AG09319 (cell line): ENCODE measurements at places on chromosomes 2 and 18.

- no peak for DNase-seq
Measured at GRCh38 chr2:132415256-132415914, 1.2 kb upstream of the GPR39 start.

- DNase-seq = no peak
Measured at GRCh38 chr2:121866789-121867188, 111.3 kb downstream of the TSN start.

GRCh38 chr2:114661971-114662939 is 219.8 kb downstream of the DPP10 start:
- DNase-seq = no peak

DNA sequence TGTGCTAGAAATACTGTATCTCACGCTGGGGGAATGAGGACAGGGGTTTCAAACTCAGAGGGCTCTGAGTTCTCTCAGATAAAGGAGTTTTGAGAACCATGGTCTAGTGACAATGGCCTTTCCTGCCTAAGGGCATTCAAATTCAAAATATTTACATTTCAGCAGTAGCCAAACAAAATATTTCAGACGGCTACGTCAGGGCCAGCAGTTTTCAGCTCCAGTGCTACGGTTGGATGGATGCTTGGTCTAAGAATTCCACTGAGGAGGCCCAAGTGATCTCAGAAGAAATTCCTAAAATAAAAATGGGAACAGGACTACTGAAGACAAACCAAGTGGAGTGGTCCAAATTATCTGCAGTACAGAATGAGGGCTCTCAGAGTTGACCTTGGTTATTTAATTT is 41.1 kb upstream of the SCG2 start:
- DNase-seq = no peak

DNA sequence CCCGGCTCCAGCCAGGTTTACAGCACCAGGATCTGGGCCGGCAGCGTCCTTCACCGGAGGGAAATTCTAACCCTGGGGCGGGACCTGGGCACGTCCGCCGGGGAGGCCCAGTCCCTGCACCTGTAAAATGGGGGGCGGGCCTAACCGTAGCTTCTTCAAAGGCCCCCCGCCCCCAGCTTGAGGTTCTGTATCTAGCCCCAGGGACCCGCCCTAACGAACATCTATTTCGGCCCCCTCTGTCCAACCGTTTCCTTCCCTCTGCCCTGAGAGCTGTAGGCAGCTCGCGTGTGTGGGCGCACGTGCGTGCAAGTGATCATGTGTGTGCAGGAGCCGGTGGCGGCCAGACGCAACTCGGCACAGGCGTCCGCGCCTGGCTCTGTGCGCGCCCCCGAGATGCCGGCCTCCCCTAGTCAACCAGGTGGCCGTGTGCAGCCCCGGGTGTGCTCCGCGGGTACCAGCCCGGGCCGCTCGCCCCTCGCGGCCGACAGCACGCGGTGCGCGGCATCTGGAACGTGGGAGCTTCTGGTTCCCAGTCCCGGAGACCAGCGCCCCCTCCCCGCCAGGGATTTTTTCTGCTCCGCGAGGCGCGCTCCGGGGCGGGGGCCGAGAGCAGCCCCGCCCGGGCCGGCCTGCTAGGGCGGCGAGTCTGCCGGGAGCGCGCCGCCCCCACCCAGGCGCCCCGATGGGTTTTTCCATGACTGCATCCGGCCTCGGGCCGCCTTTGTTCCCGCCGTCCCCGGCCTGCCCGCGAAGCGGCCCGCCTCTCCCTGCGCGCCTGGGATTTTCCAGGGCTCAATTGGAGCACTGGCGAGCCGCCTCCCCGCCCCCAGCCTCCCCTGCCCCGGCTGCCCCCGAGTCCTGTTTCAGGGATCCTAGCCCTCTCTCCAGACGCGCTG is 21.2 kb downstream of the TEX44 start:
- DNase-seq = no peak

GRCh38 chr18:49731860-49732311 is 81.4 kb downstream of the ACAA2 start:
- no peak for DNase-seq

DNA sequence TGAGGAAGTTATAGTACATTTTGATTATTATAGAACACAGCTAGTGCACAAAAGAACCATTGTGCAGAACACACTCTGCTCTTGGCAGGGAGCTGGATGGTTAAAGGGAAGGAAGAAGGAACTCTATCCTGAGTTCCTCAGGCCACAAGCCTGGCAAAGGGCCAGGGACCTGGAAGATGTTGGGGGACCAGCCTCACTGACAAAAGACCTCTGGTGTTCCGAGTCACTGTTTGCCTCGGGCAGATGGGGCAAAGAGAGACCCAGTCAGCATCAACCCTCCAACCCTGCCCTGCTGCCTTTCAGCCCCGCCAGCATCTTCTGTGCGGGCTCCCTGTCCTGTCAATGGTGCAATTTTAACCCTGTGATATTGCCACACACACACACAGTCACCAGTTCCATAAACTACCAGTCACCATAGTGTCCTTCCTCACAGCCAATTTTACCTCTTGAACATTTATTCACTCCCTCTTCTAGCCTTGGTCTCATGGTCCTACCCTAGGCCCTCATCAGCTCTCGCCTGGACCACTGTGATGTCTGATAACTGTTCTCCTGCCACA is 21.9 kb downstream of the NEMP2 start:
- no peak for DNase-seq

DNA sequence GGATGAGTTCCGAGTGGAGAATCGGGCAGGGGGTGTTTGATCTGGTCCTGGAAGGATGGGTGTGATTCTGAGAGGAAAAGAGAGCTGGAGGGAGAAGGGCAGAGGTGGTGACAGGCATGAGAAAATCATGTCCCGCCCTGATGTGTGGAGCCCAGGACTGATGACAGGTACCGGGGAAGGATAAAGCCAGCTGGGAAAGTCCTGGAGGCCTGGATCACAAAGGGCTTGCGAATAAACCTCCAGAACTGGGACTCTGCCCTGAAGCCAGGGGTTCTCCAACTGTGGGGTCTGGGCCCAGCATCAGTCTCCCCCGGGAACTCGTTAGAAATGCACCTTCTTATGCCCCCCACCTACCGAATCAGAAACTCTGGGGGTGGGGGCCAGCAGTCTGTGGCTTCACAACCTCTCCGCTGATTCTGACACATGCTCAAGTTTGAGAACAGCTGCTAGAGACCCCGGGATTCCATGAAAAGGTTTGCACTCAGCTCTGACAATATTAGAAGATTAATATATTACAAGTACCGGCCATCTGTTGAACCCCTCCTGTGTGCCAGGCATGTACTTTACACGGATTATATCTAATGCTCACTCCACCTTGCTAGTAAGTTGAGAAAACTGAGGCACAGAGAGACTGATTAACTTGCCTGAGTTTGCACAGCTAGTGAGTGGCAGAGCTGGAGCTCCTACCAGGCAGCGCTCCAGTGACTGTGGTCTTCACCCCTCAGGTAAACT is 8.0 kb downstream of the TNFRSF11A start:
- DNase-seq = no peak

DNA sequence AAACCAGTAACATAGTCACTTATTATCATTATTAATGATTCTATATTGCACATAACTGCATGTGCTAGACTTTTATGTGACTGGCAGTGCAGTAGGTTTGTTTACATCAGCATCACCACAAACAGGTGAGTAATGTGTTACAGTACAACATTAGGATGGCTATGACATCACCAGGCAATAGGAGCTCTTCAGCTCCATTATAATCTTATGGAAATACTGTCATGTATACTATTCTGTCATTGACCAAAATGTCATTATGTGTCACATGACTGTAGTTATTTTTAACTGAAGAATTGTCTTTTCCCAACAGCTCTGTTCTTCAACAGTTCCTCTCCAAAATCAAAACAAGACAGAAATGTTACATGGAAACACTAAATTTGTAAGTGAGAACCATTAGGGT is 96.3 kb downstream of the C18orf54 start:
- no peak for DNase-seq

DNA sequence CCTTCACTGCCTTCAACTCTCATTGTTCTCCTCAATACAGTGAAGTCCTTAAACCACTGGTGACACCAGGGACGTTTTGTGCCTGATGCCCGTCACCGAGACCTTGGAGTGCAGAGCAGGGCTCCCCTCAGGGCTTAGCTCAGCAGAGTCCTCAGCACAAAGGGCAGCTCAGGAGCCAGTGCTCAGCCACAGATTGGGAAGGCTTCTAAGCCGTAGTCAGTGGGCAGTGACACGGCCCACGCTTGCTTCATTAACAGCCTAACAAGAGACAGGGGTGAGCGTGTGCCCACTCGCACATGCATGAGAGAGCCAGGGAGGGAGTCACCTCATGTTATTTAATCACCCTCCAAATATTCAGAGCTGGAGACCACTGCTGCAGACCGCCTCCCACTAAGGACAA is 137.5 kb downstream of the SH3RF3 start:
- DNase-seq = no peak

DNA sequence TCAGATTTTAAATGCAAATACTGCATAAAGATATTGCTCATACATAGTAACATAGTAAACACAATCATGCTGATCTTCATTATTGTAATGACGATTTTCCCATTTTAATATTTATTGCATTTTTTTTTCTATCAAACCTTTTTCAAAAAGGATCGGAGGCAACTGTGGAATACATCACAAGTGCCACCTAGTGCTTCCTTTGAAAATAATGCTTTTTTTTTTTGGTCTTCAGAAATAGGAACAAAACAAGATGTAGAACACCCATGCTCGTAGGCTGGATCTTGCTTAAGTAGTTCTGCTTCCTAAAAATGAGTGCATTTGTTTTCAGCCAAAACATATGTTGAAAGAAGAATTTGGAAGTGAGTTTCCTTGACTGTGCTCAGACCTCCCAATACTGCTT is 35.7 kb upstream of the GPR155 start:
- DNase-seq = no peak
